ENCODE measurements at places on chromosomes 4 and X. TPM values are rescaled to one million over a fixed set of nuclear protein-coding genes. Genes with fewer than 3 reads are reported as not detected.

- DNase-seq: no peak
Observed at GRCh38 chr4:156954587-156954986, 17.0 kb downstream of the PDGFC start.

DNA sequence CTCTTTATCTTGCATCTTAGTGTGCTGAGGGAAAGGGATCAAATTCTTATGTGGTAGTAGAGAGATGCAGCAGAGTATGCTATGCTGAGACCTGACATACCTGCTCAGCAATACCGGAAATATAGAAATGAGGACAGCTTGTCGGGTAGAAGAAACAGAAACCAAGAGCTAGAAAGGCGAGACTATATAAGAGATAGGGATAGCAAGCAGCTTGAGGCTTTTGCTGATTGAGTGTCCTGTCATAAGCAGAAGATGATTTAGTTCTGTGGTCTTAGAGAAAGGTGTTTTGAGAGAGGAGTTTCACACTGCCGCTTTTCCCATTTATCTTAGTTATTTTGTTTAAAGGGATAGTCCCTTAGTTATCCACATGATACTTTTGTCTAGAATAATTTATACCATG is 31.7 kb downstream of the USP9X start:
- no peak for DNase-seq

DNA sequence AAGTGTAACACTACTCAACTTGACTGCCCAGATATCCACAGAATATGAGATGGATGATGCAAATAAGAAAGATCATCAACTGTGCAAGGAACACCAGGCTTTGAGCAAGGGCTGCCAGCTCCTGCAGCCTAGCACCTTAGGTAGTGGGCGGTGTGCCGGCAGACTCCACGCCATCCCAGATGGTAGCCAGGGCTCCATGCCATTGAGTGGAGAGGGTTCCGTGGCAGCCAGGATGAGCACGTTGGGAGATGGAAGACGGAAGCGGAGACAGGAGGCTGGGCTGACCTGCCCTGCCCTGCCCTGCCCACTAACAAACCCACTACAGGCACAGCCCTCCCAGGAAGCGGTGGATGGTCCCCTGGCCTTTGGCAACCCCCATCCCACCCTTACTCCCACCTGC is 51.9 kb downstream of the TMPRSS11F start:
- DNase-seq: no peak

Gene DRP2
- 0.14 TPM for total RNA-seq

DNA sequence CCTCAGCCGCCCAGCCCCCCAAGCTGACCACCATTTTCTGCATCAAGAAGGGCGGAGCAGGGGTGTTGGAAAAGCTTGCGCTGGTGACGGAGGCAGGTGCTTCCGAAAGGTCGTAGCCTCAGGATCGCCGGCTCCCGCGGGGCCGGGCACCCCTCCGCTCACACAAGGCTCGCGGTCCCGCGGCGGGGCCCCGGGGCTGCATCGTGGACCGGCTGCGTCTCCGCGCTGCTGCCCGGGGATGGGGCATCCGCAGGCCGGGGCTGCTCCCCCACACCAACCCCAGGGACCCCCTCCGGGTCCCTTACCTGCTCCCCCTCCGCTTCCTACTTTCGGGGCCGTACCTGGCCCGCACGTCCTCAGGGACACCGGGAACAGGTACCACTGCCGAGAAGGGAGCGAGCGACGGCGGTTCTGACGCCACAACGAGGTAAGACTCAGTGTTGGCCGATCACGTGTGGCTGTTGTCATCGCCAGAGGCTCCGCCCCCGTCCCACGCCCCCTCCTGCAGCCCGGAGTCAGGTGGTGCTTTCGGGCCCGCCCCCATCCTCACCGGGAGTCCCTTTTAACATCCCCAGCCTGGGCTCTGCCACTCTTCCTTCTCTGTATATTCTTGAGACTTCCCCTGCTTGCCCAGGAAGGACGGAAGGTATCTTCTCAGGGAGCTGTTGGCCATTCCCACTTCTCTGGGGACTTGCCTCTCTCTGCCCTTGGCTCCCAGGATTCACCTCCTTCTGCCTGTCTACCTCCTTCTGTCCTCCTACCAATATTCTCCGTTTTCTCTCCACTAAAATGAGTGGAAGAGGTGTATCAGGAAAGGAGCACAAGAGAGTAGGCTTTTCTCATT is at the start of gene BEX2:
Gene BEX2, minus strand, starts transcription at position 436 of the 844 bp plus-strand sequence. CDS start 1,014 bp downstream, outside the sequence.
- peak; percentile 16 for DNase-seq

- no peak for DNase-seq
Observed at GRCh38 chr4:43353552-43353951, 461.0 kb downstream of the GRXCR1 start.

DNA sequence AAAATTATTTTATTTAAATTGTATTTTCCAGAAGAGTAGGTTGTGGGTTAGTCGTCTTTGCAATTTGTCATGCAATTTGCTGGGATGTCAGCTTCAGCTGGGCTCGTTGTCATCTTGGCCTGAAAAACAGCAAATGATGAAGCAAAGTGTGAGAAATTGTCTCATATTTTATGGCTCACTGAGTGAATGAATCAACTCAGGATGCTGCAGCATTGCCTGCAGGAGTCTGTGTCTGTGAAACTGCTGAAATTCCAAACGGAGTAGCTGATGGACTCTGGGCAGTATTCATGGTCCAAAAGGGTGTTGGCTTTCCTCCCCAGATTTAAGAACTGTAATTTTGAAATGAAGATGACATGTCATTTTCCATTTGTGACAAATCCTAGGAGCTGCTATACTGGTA is 37.2 kb downstream of the CXCL8 start:
- no peak for DNase-seq

GRCh38 chrX:12890467-12890866 is 16.0 kb upstream of the TLR8 start:
- no peak for DNase-seq

Gene EPHA5
- not detected for total RNA-seq

DNA sequence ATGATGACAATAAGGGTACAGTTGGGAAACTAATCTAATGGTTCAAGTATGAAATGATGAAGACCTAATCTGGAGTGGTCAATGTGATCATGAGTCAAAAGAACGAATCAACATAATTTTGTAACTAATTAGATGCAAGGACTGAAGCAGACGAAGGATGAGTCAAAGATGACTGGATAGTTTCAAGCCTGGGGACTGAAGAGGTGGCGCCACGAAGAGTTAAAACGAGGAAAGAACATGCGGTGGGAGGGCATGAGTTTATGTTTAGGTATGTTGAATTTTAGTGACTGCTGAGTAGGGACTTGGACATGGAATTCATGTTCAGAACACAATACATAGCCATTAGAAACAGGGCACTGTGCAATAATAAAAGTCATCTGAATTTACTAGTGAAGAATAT is 221.5 kb upstream of the FAM241A start:
- no peak for DNase-seq

DNA sequence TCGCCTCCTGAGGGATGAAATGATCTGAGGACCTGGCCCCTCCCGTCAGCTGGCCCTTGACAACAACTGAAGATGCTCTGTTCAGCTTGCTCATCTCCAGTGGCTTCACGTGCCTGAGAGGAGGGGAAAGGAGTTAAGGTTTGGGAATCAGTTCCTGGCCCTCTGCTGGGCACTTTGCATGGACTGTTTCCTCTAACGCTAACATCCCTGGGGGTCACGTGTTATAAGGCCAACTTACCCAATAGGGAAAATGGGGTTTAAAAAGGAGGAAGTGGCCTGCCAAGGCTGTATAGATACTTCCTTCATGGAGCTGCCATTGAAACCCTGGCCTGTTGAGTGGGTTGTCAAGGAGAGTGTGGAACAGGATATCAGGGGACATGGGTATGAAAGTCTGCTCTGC is 65.6 kb downstream of the OR13H1 start:
- DNase-seq: no peak

DNA sequence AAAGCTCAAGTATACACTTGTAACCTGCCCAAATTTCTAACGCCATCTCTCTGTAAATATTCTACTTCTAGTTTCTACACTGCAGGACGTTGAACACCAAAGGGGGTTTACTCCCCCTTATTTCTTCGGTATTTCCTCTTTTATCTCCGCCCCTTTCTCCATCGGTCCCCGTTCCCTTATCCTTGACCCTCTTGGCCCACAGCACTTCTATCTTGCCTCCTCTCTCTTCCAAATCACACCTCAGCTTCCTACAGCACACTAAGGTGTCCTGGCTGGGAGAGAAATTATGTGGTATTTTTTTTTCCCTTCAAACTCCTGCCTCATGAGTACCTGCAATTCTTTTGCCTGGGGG is 715 bp downstream of the ZMAT1 start:
- DNase-seq: no peak

GRCh38 chr4:148926276-148927260 is 484.4 kb upstream of the NR3C2 start:
- peak; percentile 50 for DNase-seq

Gene GPRASP2
- total RNA-seq: 14.5 TPM

DNA sequence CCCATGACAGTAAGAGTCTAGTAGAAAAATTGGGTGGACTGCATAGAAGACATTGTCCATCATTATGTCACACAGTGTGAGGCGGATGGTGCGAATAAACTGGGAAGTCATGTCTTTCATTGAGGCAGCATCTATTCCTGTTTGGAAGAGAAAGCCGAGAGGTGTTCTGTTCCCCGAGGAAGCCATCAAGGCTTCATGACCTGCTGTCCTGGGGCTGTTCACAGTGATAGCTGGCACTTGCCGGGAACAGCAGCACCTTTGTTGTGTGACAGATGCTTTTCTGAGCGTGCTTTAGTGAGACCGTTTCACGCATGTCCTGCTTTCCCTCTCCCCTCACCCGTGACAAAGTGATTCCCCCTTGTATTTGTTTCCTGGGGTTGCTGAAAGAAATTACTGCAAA is 20.3 kb downstream of the RGS12 start:
- DNase-seq: no peak

GRCh38 chr4:47788126-47788525 is 49.7 kb downstream of the CORIN start:
- DNase-seq: no peak

DNA sequence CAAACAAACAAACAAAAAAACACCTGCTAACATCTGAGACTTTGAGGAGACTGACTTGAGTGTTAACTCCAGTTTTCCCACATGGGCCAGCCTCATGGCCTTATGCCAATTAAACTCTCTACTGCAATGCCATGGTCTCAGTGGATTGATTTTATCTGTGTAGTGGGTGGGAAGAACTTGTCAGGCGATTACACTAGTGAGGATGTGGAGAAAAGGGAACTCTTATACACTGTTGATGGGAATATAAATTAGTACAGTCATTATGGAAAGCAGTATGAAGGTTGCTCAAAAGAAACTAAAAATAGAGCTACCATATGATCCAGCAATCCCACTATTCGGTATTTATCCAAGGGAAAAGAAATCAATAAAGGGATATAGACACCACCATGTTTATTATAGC is 12.8 kb upstream of the XIAP start:
- DNase-seq: no peak

DNA sequence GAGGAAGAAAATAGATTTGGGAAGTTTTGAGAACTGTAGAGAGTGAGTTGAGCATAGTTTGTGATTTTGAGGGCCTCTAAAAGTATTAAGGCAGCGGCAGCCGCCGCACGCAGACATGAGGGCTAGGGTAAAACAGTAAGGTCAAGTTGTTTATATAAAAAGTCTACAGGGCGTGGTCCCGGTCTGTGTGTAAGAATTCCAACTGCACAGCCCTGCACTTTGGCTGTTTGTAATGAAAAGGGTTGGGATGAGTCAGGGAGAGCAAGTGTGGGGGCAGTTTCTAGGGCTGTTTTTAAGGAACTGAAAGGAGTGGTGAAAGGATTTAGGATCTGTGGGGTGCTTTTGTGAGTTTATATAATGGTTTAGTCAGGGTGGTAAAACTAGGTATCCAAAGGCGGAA is 55.0 kb downstream of the BEX3 start:
- no peak for DNase-seq

DNA sequence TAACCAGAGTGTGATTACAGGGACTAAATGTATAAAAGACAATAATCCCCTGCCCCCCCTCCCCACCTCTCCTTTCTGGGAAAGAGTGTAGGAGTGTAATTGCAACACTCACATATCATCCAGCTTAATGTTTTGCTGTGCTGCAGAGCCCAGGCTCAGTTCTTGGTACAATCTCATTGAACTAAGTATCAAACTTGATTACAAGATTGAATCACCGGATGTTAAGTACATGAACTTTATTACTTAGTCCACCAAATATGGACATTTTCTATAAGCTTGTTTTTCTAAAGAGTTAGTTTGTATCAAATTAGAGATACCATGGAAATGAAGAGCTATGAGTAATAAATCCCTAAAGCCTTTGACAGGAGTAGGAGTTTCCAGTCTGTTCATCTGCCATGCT is 559.1 kb downstream of the ZNF674 start:
- no peak for DNase-seq

Gene RNF4
- total RNA-seq: 26.0 TPM

Gene PCDH7
- total RNA-seq: 34.3 TPM

GRCh38 chrX:135951291-135951690 is 22.5 kb downstream of the MMGT1 start:
- no peak for DNase-seq

GRCh38 chr4:120902925-120903324 is 19.6 kb downstream of the PRDM5 start:
- DNase-seq: no peak

- no peak for DNase-seq
Observed at GRCh38 chrX:148259990-148260389, 240.4 kb upstream of the AFF2 start.

Data from left ventricle myocardium inferior (tissue), 1 donor.